Hippocampal formation (tissue), 2 donors: ENCODE measurements at places on chromosomes 5 and 9.

GRCh38 chr9:72875221-72875620, 77.6 kb downstream of the ALDH1A1 start:
- no peak for DNase-seq

DNA sequence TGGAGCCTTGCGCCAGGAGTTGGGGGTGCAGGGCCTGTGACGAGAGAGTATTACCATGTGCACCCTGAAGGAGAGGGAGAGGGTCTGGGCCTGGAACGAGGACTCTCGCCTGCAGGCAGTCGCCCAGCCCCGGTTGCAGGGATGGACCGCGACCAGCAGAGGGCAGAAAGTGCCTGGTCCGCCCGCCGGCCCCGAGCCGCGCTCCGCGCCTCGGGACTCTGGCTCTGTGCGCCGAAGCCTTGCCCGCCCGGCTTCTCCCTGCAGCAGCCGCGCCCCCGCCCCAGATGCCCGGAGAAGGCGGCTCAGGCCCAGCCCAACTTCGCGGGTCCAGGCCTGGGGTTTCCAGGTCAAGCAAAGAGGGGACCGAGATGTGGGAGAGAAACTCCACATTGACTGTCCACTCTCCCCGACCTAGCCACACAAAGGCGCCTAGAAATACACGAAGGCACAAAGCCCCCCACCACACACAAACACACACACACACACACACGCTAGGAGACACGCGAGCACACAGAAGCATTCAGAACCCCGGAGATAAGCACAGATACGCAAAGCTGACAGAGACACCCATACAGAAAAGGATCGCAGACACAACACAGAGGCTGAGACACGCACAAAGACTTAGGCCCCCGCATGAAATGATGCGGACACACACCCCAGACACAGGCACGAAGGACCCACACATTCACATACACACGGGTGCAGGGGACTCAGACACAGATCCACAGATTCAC, 2.0 kb upstream of the LMX1B start:
- DNase-seq = peak; percentile 16

DNA sequence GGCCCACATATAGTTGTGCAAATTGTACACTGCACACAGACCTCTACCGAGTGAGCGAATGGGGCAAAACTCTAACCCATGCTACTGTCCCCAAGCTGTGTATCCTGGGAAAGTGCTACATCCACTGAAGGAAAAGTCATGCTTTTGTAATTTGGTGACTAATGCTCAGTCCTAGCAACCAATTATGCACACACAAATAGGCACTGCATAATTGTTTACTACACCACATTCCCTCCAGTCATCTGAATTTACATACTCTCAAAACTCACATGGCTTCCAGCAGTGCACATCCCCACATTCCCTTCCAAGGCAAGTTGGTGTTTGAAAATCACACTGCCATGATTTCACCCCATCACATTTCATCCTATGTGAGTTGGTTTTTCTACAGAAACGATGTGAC, 125.9 kb upstream of the OSMR start:
- no peak for DNase-seq

GRCh38 chr5:96054311-96055030, 92.8 kb upstream of the ELL2 start:
- DNase-seq = no peak

- DNase-seq = no peak
Observed at GRCh38 chr9:16985559-16986348, 115.3 kb upstream of the BNC2 start.

DNA sequence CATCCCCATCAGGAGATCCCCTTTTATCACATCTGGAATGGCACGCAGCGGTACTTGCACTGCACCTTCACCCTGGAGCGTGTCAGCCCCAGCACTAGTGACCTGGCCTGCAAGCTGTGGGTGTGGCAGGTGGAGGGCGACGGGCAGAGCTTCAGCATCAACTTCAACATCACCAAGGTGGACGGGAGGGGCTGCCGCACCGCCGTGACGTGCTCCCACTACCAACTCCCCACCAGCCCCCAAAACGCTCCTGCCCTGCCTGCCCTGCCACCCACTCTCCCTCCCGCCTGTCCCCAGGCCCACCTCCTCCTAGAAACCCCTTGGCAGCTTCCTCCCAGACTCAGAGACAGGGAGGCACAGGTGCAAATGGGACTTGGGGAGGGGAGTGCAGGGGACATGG, 20.7 kb downstream of the HK3 start:
- DNase-seq = no peak

GRCh38 chr5:91301106-91301846, 81.8 kb downstream of the ARRDC3 start:
- DNase-seq = no peak

DNA sequence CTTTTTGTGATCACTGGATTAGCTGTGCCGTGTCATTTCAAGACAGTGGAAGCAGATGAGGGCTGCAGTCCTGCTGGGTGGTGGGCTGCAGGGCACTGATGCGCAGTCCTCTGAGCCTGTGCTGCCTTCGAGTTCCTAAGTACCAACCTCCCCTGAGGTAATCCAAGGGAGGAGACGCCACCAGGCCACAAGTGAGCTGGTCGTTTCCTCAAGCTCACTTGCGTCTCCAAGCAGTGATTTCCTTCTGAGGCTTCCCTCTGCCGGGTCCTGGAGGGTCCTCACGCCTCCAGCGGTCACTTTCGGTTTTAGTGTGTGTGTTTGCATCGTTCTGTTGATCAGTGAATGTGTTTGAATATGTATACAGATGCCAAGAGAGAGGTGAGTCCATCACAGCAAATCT, 115.7 kb downstream of the TRIO start:
- no peak for DNase-seq

GRCh38 chr5:158521995-158522394, 577.7 kb downstream of the EBF1 start:
- DNase-seq = no peak

DNA sequence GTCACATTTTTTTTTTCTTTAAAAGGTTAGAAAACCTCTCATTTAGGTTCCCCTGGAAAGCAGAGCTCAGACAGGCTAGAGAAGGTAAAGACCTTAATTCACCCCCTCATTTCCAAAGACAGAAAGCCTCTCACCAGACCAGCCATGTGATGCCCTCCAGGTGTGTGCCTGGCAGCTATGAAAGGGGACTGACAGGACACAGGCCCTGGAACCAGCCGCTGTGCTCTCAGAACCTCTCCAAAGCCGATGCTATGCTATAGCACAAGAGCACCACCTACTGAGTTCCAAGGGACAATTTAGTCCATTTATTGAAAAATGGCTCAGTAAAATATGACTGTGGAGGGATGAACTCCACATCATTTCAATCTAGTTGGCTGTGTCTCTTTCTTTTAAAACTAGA, 48.8 kb downstream of the FANCC start:
- DNase-seq = peak; percentile 2

DNA sequence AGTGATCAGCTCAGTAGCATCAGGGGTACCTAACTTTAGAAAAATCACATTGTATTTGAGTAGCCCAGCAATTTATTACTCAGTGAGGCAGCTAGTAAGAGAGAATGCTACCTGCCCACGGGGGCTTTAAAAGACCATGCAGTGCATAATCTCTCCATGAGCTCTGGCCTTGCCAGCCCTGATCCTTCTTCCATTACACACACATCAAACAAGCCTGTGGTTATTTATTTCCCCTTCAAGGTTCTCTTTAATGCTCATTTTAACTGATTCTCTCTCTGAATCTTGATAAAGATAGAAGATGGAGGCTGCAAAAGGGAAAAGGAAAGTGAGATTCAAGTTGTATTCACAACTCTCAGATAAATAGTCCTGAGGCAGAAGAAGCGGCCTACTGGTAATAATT, 22.3 kb downstream of the ANKRD31 start:
- no peak for DNase-seq

- DNase-seq = no peak
Observed at GRCh38 chr9:90547896-90548295, 94.7 kb downstream of the DIRAS2 start.
